ENCODE measurements at places on chromosomes 2 and 18. TPM values are rescaled to one million over a fixed set of nuclear protein-coding genes. Genes with fewer than 3 reads are reported as not detected.

DNA sequence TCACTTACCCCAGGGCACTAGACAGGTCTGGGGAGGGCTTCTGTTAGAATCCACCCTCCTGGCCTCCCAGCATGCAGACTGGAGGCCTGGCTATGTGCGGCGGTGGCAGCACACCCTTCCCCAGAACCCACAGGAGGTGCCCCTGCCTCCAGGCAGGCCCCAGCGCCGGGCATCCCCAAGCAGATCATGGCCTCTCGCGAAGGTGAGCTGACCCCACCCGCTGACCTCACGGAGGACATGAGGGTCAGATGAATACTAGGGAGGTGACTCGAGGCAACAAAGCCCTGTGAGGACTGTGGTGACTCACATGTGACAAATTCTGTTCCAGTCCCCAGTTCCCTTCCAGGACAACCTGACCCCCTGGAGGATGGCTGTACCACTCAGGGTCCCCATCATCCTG, 1.9 kb downstream of the MAB21L4 start:
- DNase-seq, result no peak

GRCh38 chr2:158047156-158047611, 54.5 kb upstream of the UPP2 start:
- no peak for DNase-seq

DNA sequence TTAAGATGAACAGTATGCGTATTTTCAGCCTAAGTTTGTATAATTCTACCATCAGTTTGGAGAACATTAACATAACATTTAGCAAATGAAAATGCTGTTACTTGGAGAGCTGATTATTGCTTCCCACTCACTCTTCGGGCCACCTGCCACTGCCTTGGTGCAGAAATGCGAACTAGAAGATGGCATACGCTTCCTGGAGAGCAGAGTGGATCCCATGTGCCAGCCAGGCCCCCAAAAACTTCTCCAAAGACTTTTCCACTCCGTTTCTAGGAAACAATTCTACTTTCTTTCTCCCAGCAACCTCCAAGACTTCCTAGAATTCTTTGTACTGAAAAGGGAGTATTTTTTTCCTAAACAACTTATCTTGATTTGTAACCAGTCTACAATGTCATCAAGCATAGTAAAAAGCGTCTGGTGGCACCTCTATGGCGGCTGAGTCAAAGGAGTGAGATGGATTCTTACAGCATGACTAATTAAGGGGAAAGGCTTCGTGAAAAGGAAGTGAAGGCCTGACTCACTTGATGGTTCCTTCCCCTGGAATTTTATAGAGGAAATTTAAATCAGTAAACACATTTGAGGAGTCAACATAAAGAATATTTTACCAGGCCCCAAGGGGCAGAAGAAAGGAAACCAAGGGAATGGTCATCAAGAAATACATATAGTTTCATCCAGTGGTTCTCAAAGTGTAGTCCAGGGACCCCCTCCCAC, 36.6 kb downstream of the FEZ2 start:
- DNase-seq, result no peak

DNA sequence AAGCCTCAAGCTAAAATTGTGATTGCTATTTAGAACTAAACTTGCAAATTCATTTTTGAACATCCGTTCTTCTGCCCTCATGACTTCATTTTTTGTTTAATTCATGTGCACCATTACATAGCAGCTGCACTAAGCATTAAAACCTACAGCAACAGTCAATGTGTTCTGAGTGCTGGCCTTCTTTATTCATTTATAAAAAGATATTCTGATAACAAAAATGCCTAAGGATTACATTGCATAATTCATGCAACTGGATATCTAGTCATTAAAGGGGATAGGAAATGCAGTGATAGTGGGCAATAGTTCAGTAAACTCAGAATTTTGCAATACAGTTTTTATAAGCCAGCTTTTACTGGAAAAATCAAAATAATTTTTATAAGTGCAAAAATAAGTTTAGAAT, 294.4 kb upstream of the EPC2 start:
- DNase-seq, result no peak

DNA sequence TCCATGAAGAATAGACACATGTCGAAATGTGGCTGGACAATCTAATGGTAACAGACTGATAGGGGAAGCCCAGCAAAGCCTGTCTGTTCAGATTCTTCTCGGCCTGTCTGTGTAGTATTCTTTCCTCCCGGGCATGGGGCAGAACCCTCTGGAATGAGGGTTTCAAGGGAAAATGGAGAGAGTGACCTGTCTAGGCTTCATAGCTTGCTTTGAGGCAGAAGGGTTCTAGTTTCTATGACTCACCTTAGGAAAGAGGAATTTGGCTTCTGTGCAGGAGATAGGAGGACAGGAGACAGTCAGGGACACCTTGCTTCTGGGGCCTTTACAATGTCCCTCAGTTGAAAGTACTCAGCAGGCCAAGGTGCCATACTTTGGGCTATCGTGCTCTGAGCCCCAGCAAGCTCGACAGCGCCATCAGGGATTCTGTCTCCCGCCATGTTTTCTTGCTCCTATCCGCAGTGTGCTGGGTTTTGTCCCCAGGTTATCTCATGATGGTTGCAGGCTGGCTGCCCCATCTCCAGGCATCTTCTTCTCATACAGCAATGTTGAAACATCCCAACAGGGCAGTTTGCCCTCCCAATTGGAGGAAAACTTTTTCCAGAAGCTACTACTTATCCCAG, 74.7 kb upstream of the TLK1 start:
- no peak for DNase-seq

DNA sequence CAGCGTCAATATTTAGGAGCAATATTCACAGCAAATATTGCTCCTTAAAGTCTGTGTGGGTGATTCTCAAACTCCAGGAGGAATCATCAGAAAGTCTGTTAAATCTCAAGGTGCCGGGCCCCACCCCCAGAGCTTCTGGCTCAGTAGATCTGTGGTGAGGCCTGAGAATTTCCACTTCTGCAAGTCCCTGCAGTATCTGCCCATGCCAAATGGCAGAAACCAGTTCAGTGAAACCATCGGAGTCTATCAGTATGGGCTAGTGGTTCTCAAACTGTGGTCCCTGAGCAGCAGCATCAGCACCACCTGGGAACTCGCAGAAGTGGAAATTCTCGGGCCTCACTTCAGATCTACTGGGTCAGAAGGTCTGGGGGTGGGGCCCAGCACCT, 202.9 kb downstream of the SLC4A3 start:
- DNase-seq, result no peak

TSPYL6 gene
- total RNA-seq, result not detected

DNA sequence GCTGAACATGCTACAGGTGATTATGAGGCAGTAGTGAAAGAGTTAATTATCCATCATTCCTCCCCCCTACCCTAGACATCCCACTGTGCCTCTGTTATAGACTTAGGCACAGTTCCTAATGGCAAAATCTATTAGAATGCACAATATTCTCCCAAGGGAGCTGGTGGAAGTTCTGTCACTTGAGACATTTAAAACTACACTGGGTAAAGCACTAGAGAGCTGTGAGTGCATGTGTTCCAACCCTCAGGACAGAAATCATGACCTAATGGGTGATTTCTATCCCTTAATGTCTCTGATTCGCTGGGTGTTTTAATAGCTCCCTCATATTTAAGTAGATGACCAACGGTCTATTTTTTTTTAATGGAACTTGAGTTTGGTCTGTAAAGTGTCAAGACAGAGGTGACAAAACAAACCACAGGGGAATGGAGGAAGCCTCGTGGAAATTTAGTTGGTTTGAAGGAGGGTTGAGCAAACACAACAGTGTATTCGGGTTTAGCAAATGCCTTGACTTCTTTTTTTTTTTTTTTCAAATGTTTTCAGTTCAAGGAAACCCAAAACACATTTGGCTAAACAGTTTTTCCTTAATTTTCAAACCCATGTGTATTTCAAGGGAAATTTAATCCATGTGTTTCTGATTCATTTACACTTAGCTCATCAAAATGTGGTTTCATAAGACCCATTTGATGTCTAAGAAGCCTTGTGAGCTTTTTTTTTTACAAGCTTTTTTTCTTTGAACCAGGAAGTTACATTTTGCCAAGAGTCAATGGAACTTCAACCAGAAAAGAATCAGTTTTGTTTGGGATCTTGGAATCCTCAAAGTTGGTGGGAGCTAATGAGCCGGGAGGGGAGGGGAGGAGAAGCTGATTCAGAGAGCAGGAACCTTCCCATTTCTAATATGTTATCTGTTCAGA, 665.1 kb upstream of the ZEB2 start:
- no peak for DNase-seq

- peak; percentile 28 for DNase-seq
These were observed 2.4 kb downstream of the MTCL1 start for GRCh38 chr18:8707556-8708300.

- no peak for DNase-seq
These were observed 191.4 kb downstream of the SPP2 start for GRCh38 chr2:234241656-234242458.
